ENCODE measurements at places on chromosomes 2 and 18.

GRCh38 chr2:102114851-102115497 lies 27.6 kb upstream of the IL1R1 start:
- DNase-seq = no peak

- no peak for DNase-seq
Observed at GRCh38 chr2:209305746-209306196, 118.1 kb upstream of the MAP2 start.

DNA sequence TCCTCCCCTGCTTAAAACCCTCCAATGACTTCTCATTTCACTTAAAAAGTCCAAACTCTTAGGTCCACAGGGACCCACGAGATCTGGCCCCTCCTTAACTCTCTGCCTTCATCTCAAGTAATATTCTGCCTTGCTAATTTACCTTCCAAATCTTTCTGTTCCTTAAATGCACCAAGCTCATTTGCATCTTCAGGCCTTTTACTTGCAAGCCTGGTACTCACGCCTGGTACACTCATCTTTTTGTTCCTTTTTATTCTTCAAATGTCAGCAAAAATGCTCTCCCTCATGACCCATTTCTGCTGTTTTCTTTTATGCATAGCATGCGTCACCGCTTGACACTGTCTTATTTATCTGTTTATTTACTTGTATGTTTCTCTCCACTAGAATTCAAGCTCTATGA lies 2.7 kb upstream of the WIPF1 start:
- no peak for DNase-seq

- DNase-seq = no peak
Observed at GRCh38 chr2:38409156-38410102, 32.4 kb upstream of the ATL2 start.

DNA sequence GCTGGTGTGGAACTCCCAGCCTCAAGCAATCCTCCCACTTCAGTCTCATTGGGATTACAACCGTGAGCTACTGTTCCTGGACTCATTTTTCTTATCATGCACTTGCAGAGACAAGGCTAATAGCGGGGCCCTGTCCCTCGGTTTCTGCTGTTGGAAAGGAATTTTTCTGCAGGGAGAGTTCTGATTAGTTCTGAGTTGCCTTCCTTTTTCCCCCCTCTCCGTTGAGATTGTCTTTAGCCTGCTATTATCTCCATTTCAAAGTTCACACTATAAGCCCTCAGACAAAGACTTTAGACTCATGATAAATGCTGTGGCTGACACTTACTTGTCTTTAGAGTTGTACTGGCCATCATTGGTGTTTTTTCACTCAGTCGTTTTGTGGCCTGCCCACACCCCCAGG lies 97.2 kb downstream of the NCOA1 start:
- DNase-seq = no peak

DNA sequence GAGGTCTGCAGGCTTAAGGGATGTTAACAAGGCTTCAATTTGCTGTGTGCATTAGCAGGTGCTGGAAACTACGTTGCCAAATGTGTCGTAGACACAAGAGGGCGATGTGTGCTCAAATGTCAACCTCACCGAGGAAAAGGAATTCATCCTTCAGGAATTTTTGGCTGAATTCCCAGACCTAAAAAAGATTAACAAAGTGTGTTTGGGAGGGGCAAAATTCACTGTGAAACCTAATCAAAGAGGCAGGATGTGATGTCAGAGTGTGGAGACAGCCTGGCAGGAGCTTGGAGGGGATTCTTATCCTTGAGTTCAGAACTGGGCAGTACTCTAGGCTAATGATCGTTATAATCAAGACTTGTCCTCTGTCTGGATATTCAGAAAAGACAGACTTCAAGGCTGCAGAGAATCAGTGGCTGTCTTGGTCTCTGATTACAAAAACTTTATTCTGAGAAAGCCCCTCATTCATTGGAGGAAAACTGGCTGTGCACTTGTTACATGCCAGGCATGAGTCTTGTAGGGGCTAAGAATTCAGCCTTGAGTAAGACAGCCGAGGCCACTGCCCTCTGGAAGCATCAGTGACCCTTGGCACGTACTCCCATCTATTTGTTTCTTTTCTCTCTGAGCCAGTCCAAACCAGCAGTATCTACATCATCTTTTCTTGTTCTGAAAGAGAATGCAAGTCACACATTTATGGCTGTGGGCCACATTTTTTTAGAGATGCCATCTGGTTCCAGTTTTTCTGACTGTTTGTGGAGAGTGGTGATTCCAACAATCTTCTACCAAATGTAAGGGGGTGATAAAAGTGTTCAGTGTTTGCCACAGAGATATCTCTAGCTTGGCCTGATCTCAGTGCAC lies 18.7 kb upstream of the SCYGR1 start:
- no peak for DNase-seq

DNA sequence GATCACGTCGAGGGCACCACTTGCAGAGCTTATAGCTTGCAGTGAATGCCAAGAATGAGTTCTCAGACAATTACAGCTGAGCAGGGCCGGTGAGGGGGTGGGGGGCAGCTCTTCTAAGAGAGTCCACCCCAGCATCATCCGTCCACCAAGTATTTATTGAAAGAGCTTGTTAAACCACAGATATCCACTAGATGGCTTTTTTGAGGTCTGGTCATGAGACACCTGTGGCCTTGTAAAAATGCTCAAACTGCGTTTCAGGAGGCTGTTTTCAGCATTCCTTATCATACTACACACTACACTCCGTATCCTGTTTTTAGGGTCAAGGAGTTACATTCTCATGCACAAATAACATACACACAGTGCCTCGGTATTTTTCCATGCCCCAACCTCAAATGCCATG lies 51.5 kb downstream of the DNAJC10 start:
- no peak for DNase-seq

DNA sequence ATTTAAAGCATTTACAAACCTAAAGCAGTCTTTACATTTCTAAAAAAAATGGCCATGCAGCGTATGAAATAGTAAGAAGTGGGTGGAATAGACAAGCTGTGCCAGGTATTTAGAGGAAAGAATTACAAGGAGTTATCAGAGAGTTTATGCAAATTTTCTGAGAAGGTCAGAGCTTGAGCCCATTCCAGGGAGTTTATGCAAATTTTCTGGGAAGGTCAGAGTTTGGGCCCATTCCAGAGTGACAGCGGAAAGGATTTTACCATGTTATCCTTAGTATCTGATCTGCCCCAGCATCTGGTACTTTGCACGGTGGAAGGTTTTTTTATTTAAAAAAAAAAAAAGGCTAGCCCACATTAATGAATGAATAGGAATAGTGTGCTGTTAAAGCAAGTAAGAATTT lies 1.4 kb upstream of the DOK6 start:
- no peak for DNase-seq

DNA sequence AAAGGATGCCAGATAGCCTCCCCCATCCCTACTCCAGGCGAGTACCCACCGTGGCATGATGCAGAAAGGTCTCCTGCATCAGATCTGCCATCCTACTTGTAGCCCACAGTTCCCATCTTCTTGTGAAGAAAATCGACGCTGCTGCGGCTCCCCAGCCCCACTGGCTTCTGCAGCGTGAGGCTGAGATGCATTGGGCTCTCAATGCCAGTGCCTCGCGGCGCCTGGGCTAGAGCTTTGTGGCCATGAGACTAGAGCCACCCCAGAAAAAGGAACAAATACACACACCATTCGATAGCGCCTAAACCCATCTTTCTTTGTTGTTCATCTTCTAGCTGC lies 2.8 kb downstream of the NOL4 start:
- no peak for DNase-seq

DNA sequence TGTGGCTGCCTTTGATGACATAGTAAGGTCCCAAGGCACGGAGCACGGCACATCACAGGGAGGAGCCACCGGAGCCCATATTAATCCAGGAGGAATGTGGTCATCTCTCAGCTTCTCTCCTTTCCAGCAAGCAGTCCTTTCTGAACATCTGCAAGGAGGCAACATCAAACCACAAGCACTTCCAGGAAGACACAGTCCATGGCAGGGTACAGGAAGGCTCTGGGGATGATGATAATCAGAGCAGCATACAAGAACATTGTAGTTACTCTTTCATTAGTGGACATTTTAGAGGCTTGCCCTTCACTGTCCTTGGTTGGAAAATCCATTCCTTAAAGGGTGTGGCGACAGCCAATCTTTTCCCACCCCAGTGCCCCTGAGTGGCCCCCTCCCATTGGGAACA lies 31.1 kb downstream of the YPEL5 start:
- DNase-seq = no peak

GRCh38 chr2:174585657-174586252 lies 11.8 kb downstream of the WIPF1 start:
- DNase-seq = no peak

GRCh38 chr18:34458410-34458977 lies 233.8 kb upstream of the NOL4 start:
- no peak for DNase-seq

- DNase-seq = no peak
Observed at GRCh38 chr2:96109361-96109680, 7.0 kb downstream of the ADRA2B start.

DNA sequence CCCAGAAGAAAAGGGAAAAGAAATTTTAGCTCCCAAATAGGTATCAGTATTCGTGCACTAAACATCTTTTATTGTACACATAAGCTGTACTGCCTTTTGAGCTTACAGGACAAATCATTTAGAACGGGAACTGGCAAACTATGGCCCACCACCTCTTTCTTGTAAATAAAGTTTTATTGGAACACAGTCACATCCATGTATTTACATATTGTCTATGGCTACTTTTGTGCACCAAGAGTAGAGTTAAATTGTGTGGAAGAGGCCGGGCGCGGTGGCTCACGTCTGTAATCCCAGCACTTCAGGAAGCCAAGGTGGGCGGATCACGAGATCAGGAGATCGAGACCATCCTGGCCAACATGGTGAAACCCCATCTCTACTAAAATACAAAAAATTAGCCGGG lies 5.7 kb downstream of the TM4SF20 start:
- no peak for DNase-seq

- no peak for DNase-seq
Observed at GRCh38 chr2:44836916-44837315, 104.6 kb upstream of the SIX3 start.

DNA sequence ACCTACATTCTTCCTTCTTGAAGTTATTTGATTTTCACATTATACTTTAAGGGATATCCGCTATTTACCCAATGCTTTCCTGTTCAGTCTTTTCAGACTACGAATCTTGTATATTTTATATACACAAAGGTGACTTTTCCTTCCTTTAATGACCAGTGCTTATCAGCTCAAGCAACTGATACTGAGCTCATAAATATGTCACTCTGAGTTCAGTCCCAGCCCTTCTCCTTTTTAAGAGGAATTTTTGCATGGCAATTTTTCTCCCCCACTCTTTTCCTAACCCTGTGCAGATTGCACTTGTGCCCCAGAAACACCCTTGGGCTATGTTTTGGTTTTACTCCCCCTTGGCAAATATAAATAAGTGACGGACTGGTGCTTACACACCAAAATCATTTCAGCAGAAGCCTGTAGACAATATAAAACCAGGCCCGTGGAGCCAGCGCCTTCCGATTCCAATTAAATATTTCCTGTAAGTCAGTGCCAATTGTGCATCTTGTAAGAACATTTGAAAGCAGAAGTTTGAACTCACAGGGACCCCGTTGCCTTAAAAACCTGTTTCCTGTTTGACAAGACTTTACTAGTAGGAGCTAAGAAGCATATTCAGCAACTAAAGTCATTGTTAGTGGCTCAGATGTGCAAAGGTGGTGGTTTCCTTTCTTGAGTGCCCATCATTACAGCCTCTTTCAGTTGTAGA lies 66.3 kb upstream of the GATA6 start:
- DNase-seq = no peak

GRCh38 chr2:237488901-237489860 lies 2.1 kb downstream of the MLPH start:
- DNase-seq = no peak

DNA sequence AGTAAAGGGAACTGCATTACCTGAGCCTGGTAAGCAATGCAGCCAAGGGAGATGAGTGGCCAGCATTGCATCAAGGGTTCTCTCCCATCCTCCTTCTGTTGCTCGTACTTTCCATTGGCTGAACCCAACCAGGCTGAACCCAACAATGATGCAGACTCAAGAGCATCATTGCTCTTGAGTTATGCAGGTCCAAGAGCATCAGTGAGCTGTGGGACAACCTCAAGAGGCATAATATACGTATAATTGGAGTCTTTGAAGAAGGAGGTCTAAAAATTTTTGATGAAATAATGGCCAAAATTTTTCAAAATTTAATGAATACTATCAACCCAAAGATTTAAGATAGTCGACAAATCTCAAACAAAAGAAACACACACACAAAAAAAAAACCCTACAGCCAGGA lies 213.0 kb downstream of the RNF152 start:
- DNase-seq = no peak

DNA sequence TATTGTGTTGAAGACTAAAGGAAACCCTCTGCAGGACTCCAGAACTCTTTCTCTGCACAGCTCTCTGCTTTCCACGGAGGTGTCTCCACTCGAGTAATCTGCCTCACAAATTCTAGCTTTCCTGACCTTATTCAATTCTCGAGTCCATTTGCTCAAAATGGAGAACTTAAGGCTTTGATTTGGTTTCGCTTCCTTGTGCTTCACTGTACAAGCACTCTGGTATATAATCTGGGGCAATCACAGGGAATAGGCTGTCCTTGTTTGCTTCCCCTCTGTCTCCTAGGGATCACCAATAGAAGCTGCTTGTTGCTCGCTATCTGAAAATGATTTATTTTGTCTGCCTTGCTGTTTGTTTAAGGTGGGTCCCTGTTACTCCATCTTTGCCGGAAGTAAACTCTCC lies 129.1 kb upstream of the DOCK10 start:
- no peak for DNase-seq

DNA sequence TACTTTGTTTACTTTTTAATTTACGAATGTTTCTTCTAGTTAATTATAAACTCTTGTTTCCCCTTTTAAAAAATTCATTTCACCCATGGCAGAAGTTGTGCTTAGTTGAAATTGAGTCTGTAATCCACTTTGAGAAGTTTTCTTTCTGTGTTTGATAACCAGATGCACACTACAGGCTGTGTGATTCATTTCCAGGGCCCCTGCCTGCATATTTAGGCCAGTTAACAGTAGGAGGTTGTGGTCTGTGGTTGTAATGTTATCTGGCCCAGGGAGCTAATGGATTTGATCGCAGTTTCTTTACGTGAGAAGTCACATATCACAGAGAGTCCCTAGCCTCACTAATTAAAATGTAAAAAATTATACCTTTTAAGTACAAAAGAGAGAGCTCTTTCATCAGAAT lies 3.3 kb downstream of the CDH7 start:
- DNase-seq = no peak

- peak; percentile 59 for DNase-seq
Observed at GRCh38 chr2:98761267-98761781, 30.4 kb upstream of the MGAT4A start.

- DNase-seq = no peak
Observed at GRCh38 chr18:13269013-13269280, 50.4 kb downstream of the LDLRAD4 start.

- DNase-seq = no peak
Observed at GRCh38 chr2:74221604-74222299, 23.3 kb downstream of the MTHFD2 start.

DNA sequence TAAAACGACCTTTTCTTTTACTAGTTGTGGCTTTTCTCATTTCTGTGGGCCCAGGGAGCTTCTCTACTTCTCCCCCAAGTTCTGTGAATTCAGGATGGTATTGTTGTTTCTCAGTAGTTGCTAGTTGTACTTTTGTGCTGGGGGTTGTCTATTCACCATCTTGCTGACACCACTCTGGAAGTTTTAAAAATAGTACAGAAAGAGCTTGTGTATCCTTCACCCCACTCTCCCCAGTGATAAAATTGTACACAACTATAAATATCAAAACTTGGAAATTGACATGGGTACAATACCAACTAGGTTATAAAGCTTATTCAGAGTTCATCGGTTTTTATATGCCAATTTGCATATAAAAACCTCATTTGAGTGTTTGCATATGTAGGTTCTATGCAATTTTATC lies 45.3 kb upstream of the REEP1 start:
- no peak for DNase-seq
